T1000 (cell line): ENCODE measurements at places on chromosomes 11 and 22.

DNA sequence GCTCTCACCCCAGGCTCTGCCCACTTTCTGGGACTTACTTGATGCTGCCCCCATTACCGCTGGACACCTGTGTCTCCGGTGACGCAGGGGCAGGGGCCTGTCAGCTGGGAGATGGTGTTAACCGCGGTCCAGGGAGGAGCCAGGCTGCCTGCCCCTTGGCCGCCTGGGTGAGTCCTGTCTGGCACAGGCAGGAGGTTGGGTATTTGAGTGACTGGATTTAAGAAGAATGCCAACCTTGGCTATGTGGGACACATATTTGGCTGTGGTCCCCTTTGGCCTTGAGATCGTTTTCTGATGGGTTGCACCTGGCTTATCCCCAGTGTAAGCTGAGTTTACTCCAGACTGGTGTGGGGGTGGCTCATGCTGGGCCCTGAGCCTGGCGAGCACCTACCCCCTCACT, 2.5 kb downstream of the MUC6 start:
- no peak for DNase-seq

- no peak for DNase-seq
Measured at GRCh38 chr11:95660038-95660437, 129.5 kb downstream of the FAM76B start.

DNA sequence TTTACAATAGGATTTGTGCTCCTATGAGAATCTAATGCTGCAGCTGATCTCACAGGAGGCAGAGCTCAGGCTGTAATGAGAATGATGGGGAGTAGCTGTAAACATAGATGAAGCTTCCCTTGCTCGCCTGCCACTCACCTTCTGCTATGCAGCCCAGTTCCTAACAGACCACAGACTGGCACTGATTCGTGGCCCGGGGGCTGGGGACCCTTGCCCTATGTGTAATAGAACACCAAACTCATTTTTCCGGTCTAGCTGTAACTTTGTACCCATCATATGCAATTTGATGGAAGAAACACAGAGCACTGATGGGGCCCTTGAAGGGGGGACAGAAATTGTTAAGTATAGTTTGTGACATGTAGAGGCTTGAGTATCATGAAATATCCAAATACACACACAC, 79.6 kb upstream of the OR5AK2 start:
- no peak for DNase-seq

- DNase-seq: no peak
Measured at GRCh38 chr22:40479126-40479800, 108.9 kb downstream of the SGSM3 start.

- DNase-seq: no peak
Measured at GRCh38 chr11:30282289-30282631, 40.6 kb upstream of the ARL14EP start.

- DNase-seq: no peak
Measured at GRCh38 chr11:46127150-46127638, 5.9 kb upstream of the PHF21A start.

GRCh38 chr11:36057379-36058042, 113.6 kb downstream of the LDLRAD3 start:
- no peak for DNase-seq

DNA sequence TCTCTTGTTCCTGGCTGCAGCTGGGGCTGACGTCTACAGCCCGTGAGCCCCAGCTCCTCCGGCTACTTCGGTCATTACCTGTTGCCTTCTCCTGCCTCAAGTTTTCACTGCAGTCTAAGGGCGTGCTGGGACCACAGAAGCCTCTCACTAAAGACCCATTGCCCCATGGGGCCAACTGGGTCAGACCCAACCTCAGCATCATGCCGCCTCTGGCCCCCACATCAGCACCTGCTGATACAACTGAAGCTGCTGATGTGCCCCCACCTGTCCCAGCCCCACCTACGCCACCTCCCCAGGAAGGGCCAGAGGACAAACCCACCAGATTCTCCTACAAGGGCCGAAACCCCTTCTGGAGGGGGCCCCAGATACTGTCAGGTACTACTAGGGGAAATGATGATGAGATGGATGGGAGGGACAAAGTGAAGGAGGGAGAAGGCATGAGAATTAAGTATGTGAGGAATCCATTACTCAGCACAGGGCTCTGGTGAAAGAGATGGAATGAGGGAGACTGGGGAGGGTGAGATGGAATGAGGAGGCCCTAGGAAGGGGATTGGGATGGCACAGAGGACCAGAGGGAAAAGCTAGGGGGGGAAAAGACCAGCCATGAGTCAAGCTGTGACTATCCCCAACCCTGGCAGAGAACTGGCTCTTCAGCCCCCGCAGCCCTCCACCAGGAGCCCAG, 5.1 kb downstream of the C11orf42 start:
- no peak for DNase-seq

DNA sequence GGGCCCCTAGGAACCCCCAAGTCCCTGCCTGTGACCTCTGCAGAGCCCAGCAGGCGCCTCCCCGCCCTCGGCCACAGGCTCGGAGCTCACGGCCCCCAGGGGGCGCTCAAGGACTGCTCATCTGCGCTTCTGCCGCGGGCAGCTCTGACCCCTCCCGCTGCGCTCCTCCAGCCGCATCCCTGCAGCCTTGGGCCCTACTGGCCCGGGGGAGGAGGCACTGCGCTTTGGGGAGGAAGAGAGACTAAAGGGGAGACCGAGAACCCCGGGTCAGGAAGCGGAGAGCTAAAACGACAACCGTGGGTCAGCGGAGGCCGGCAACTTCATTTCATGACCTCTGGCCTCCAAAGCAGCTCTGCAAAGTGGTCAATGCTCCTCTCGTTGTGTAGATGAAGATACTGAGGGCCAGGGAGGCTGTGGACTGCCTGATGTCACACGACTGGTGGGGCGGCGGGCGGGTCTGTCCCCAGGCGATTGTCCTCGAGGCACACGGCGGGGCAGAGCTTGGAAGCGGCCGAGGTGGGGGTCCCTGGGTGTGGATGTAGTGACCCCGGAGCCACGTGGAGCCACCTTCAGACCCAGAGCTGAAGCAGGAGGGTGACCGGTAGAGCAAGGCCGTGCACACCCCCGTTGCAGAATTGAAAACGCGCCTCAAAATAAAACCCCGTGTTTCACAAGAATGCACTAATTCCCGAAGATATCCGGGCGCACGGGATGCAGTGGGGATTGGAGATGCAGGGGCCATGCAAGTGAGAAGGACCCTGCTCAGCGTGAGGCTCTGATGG, 2.7 kb upstream of the KRTAP5-6 start:
- DNase-seq: peak; percentile 27

DNA sequence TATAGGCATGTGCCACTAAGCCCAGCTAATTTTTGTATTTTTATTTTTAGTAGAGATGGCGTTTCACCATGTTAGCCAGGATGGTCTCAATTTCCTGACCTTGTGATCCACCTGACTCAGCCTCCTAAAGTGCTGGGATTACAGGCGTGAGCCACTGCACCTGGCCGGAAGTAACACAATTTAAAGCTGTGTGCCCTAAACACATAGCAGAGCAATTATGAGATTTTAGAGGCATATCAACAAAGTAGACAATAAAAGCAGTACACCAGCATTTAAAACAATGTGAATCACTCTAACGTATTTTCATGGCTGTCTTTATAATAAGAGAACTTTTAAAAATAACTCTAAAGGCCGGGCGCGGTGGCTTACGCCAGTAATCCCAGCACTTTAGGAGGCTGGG, 42.4 kb downstream of the PRR14L start:
- DNase-seq: no peak

DNA sequence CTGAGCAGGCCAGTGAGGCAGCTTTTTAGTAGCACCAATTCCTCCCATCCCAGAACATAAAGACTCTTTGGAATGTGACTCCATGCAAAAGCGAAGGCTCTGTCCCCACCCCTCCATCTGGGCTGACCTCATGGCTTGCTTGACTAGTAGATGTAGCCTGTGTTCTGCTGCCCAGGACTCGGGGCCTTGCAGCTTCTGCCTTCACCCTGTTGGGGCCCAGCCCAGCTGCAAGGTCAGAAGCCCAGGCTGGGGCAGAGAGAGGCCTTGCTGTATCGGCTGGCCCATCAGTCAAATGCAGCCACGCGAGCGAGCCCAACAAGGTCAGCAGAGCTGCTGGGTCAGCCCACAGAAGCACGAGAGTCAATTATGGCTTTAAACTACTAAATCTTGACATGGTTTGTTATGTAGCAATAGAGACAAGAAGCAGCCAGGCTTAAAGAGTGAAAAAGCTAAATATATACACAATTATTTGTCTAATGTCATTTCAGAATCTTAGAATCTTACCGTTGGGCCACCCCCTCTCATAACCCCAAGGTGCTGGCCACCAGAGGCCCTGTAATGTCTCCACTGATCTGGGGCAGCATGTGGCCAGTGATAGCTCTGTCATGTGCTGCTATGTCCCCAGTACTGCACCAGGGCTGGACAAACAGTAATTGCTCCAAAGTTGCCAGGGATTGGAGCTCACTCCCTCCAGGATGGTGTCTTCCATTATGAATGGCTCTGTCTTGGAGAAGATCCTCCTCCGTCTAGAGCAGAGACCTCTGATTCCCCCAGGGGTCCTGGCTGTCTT, 10.4 kb upstream of the WNT11 start:
- DNase-seq: no peak

DNA sequence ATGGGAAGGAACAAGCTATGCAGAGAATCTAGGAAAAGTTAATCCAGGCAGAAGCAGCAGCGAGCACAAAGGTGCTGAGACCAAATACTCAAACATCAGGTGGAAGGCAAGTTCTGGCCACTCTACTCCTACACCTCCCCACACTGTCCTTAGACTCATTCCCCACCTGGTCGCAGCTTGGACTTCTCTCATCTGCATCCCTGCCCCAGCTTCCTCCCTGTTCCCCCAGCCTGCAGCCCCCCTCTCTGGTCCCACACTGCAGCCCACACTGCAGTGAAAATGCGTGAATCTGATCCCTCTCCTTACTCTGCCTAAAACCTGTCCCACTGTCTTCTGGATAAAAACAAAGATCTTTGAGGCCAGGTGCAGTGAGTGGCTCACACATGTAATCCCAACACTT, 9.1 kb downstream of the TPBGL start:
- no peak for DNase-seq

GRCh38 chr11:94224078-94224477, 80.3 kb upstream of the IZUMO1R start:
- DNase-seq: no peak

- DNase-seq: peak; percentile 85
Measured at GRCh38 chr11:20387261-20388095, at the start of gene PRMT3. Gene PRMT3, plus strand, starts transcription at chr11:20387716. Its CDS starts 31 bp downstream, at chr11:20387747.

DNA sequence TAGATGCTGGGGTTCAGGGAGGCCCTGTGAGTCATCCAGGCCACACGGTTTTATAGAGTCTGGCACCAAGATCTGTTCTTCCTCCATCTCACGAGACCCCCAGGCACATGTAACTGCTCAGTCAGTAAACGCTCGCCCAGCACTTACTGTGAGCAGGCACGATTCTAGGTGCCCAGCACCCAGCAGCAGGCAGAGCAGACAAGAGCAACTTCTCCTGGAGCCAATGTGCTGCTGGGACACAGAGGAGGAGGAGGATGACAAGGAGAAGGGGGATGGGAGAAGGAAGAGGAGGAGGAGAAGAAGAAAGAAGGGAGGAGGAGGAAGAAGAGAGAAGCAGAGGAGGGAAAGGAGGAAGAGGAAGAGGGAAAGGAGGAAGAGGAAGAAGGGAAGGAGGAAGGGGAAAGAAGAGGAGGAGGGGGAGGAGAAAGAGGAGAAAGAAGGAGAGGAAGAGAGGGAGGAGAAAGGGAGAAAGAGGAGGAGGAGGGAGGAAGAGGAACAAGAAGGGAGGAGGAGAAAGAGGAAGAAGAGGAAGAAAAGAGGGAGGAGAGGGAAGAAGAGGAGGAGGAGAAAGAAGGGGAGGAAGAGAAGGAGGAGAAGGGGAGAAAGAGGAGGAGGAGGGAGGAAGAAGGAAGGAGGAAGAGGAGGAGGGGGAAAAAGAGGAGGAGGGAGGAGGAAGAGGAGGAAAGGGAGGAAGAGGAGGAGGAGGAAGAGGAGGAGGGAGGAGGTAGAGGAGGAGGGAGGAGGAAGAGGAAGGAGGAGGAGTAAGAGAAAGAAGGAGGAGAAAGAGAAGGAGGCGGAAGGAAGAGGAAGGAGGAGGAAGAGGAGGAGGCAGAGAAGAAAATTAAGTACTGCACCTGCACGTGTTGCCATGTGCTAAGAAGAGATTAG, 77.6 kb upstream of the RTL6 start:
- no peak for DNase-seq

- no peak for DNase-seq
Measured at GRCh38 chr22:35258191-35258988, 1.1 kb downstream of the HMGXB4 start.

DNA sequence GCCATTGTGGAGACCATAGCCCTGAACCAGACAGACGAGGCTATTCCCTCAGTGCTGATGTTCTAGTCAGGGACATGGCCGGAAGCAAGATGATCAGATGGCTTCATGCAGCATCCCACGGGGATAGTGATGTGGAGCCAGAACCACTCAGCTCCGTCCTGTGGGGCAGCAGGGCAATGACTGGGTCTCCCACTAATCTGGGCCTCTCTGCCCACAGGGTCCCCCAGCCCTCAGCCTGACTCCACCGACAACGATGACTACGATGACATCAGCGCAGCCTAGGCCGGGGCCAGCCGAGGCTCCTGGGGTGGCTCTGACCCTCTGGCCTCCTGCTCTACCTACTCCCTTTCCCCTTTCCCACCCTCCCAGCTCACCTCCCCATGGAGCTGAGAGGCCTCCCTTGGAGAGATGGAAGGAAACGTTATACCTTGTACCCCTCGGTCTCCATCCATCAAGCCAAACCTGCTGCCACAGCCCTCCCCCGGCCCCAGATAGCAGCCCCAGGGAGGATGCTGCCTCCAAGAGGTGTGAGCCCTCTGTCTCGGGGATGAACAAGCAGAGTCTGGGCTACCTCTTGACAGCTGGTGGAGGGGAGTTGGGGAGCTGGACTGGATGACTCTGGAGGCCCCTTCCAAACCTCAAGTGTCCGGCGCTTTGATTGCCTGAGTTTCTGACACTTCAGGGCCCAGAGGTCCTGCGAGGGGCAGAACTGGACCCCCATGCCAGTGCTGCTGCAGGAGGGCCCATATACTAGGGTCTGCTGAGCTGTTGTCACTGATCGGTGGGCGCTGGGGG, 47.8 kb downstream of the CD6 start:
- no peak for DNase-seq

GRCh38 chr11:84381666-84382065, 1095.5 kb upstream of the CCDC90B start:
- DNase-seq: no peak

DNA sequence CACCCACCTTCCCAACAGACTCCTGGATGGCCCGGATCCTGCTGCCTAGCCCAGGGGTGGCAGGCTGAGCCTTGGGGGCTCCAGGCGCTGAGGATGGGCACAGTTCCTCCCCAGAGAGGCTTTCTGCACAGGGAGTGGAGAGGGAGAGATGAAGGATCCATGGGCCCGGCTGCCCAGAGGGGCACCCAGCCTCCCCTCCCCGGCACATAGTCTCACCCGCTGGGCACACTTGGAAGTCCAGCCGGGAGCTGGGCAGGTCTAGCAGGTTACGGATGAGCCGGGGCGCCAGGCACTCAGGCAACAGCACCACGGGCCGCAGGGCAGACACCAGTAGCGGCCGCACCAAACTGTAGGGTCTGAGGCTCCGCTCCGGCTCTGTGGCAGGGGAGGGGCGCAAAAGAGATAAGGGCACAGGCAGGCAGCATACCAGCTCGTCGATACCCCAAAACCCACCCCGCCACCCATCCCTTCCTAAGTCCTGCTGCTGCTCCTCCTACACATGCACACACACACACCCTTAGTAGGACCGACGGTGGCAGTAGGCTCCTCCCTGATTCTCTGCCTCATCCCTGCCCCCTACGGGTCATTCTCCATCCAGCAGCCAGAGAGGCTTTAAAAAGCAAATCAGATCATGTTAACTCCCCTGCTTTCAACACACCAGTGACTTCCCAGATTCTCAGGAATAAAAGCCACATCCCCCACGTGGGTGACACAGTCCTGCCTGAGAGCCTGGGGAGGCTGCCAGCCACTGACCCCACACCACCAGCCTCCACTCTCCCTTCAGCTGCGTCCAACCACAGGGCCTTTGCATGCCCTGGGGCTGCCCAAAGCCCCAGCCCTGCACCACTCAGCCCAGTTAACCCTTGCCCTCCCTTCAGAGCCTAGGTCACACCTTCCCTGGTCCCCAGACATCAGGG, 6.5 kb upstream of the MFNG start:
- DNase-seq: no peak
